ENCODE measurements at places on chromosomes 16 and 17. TPM values are rescaled to one million over a fixed set of nuclear protein-coding genes. Genes with fewer than 3 reads are reported as not detected.

TNFSF13 gene
- polyA plus RNA-seq, result 23.2 TPM

KAT8 gene
- polyA plus RNA-seq, result 67.2 TPM

DNA sequence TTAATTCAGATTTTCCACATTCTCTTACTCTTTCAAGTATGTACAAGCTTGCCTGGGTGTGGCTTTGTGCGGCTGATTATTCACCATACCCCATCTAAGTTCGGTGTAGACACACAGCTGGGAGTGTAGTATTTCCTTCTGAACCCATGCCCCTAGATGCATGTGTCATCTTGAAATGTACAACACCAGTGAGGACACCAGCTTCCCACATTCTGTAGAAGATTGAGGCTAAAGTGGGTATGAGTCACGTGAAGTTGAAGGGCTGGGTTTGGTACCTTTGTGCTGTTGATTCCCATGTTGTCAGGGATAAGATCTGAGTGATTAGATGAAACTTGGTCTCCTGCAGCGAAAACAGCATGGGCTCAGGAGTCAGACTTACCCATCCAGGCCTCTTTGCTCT, 14.6 kb upstream of the DHX8 start:
- DNase-seq, result no peak

KRTAP2-2 gene
- not detected for polyA plus RNA-seq

Data from right lung (tissue), 10 donors.